ENCODE measurements at places on chromosomes 6 and 20. TPM values are rescaled to one million over a fixed set of nuclear protein-coding genes. Genes with fewer than 3 reads are reported as not detected.

- no peak overlapping the region for H3K4me3 ChIP-seq
- H3K27me3 ChIP-seq = peaks cover 6% of the 10 kb centered on the region
- no peaks in the 10 kb centered on the region for H3K36me3 ChIP-seq
Measured at GRCh38 chr6:83215131-83216047, 22.2 kb downstream of the RWDD2A start.

DNA sequence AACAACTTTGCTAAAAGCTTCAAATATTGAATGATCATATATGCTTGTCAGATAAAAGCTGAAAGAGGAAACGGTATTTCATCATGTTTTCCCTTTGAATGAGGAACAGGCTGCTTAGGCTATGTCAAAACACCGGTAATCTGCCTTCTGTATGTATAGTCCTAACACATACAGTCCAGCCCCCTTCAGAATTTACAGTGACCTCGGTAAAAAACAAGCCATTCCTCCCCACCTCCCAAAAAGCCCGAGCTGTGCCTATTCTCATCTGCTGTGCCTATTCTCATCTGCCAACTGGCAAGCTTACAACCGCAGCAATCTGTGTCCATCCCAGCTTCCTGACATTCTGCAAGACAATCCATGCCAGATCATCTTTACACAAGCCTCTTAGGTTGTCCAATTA is 26.8 kb upstream of the UBE2J1 start:
- peaks cover 12% of the 10 kb centered on the region for H3K4me1 ChIP-seq
- H3K27me3 ChIP-seq = no peaks in the 10 kb centered on the region
- H3K4me3 ChIP-seq = no peak overlapping the region

- H3K4me3 ChIP-seq = no peak overlapping the region
- H3K36me3 ChIP-seq = no peaks in the 10 kb centered on the region
- H3K4me1 ChIP-seq = peaks cover 44% of the 10 kb centered on the region
Measured at GRCh38 chr20:33005132-33005566, 916 bp upstream of the SUN5 start.

Gene SLC2A10
- polyA plus RNA-seq = not detected
